ENCODE measurements at places on chromosomes 12 and 14. TPM values are rescaled to one million over a fixed set of nuclear protein-coding genes. Genes with fewer than 3 reads are reported as not detected.

- no peak for DNase-seq
- H3K4me1 ChIP-seq: no peaks in the 10 kb centered on the region
- no peak overlapping the region for H3K27ac ChIP-seq
- no peaks in the 10 kb centered on the region for H3K36me3 ChIP-seq
- no peak overlapping the region for H3K4me3 ChIP-seq
These were observed 82.5 kb downstream of the NT5DC3 start for GRCh38 chr12:103758310-103759089.

DNA sequence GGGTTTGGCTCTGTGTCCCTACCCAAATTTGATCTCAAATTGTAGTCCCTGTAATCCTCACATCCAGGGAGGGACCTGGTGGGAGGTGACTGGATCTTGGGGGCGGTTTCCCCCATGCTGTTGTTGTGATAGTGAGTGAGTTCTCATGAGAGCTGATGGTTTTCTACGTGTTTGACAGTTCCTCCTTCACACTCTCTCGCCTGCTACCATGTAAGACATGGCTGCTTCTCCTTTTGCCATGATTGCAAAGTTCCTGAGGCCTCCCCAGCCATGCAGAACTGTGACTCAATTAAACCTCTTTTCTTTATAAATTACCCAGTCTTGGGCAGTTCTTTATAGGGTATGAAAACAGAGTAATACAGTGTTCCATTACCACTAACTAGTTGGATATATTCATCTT is 10.3 kb upstream of the LRRC23 start:
- DNase-seq: no peak
- H3K4me1 ChIP-seq: peaks cover 14% of the 10 kb centered on the region
- H3K27me3 ChIP-seq: no peaks in the 10 kb centered on the region
- no peak overlapping the region for H3K27ac ChIP-seq
- H3K36me3 ChIP-seq: no peaks in the 10 kb centered on the region

GRCh38 chr12:50467439-50467838 is 37.3 kb upstream of the DIP2B start:
- no peak overlapping the region for H3K4me3 ChIP-seq
- no peak overlapping the region for H3K27ac ChIP-seq
- H3K4me1 ChIP-seq: no peaks in the 10 kb centered on the region
- H3K27me3 ChIP-seq: no peaks in the 10 kb centered on the region

DNA sequence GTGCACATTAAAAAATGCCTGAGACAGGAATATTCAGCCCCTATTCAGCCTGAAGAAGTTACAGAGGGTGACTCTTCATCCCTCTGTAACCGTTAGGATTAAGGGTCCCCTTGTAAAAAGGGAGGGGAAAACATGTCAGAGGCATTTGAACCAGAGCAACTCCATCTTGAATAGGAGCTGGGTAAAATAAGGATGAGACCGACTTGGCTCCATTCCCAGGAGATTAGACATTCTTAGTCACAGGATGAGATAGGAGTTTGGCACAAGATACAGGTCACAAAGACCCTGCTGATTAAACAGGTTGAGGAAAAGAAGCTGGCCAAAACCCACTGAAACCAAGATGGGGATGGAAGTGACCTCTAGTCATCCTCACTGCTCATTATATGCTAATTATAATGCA is 19.9 kb upstream of the MDM1 start:
- H3K4me3 ChIP-seq: no peak overlapping the region
- no peaks in the 10 kb centered on the region for H3K36me3 ChIP-seq
- DNase-seq: no peak
- peaks cover 46% of the 10 kb centered on the region for H3K4me1 ChIP-seq

GRCh38 chr12:7107636-7108002 is 1.4 kb downstream of the C1RL start:
- no peaks in the 10 kb centered on the region for H3K36me3 ChIP-seq
- peak overlapping the region; percentile 68 for H3K4me3 ChIP-seq
- no peak for DNase-seq
- peaks cover 17% of the 10 kb centered on the region for H3K4me1 ChIP-seq

GRCh38 chr12:47903927-47904712 is 674 bp downstream of the VDR start:
- no peaks in the 10 kb centered on the region for H3K36me3 ChIP-seq
- H3K27ac ChIP-seq: peak overlapping the region; percentile 6
- H3K4me3 ChIP-seq: peak overlapping the region; percentile 56

- no peak overlapping the region for H3K4me3 ChIP-seq
- no peak overlapping the region for H3K27ac ChIP-seq
These were observed 14.2 kb downstream of the RAP1B start for GRCh38 chr12:68624933-68625332.

DNA sequence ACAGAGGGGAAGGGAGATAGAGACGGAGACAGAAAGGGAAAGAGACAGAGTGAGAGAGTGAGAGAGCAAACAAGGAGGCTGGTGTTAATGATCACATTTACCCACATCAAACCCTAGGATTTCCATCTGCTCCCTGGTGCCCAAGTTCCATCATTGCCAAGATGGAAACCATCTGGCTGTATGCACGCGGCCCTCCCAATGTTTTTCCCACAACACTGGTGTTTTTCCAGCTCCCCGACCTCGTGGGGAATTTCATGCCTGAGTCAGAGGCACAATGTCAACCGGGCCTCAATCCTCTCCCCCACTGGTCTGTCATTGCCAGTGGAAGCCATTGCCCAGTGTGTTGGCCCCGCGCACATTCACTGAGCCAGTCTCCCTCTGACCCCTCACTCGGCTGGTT is 19.9 kb upstream of the BDKRB2 start:
- DNase-seq: no peak
- H3K36me3 ChIP-seq: no peaks in the 10 kb centered on the region
- no peak overlapping the region for H3K4me3 ChIP-seq
- H3K27ac ChIP-seq: peak overlapping the region; percentile 7

GRCh38 chr12:94261119-94261518 is 112.7 kb downstream of the PLXNC1 start:
- peak overlapping the region; percentile 86 for H3K27ac ChIP-seq
- H3K27me3 ChIP-seq: no peaks in the 10 kb centered on the region
- no peaks in the 10 kb centered on the region for H3K36me3 ChIP-seq

- no peak for DNase-seq
- H3K4me3 ChIP-seq: no peak overlapping the region
- no peak overlapping the region for H3K27ac ChIP-seq
These were observed 3.0 kb downstream of the SDSL start for GRCh38 chr12:113424915-113425823.

- H3K4me1 ChIP-seq: no peaks in the 10 kb centered on the region
- no peaks in the 10 kb centered on the region for H3K36me3 ChIP-seq
- H3K27ac ChIP-seq: no peak overlapping the region
- no peak for DNase-seq
- H3K27me3 ChIP-seq: no peaks in the 10 kb centered on the region
- no peak overlapping the region for H3K4me3 ChIP-seq
These were observed 64.9 kb downstream of the GPHN start for GRCh38 chr14:66572826-66573225.

GRCh38 chr14:104977681-104978653 is at the start of gene AHNAK2:
Gene AHNAK2 (minus strand): TSS chr14:104978374. CDS start chr14:104978237, 137 bp downstream.
- H3K4me1 ChIP-seq: peaks cover 79% of the 10 kb centered on the region
- no peaks in the 10 kb centered on the region for H3K36me3 ChIP-seq
- peak within 1 kb of the TSS; percentile 76 for H3K27ac ChIP-seq

DNA sequence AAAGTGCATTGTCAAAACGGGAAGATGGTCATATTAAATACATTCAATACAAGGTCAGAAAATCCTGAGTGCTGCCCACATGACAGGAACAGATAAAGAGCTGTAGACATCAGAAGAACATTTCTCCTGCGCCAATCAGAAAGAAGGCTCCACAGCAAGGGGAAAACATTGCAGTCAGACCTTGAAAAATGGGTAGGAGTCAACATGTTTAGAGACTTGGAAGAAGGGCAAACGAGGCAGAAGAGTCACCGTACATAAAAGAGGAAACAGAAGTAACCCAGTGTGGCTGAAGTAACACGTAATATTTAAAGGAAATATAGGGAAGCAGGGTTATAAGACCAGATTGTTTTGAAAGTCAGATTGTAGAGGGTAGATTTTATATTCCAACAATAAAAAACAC is 11.9 kb downstream of the SPPL3 start:
- H3K27ac ChIP-seq: no peak overlapping the region
- peaks cover 8% of the 10 kb centered on the region for H3K36me3 ChIP-seq
- peaks cover 26% of the 10 kb centered on the region for H3K4me1 ChIP-seq
- DNase-seq: no peak
- H3K27me3 ChIP-seq: no peaks in the 10 kb centered on the region

DNA sequence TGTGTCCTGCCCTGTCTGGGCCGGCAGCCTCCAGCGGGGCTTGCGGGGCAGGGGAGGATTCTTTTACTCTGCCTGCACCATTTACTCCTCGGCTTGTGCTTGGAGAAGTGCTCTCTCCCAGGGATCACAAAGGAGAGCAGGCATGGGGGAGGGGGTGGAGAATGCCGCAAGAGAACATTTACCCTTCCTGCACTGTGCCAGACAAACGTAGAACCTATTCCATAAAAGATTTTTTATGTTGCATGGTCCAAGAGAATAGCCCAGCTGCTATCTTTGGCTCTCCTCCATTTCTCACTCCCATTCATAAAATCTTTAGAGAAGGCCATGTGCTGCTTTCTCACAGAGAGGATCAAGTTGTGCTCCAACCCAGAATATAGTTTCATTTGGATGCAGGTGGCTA is 159.4 kb downstream of the SPTSSA start:
- no peak for DNase-seq
- H3K27me3 ChIP-seq: no peaks in the 10 kb centered on the region
- no peak overlapping the region for H3K4me3 ChIP-seq
- peaks cover 8% of the 10 kb centered on the region for H3K4me1 ChIP-seq
- no peaks in the 10 kb centered on the region for H3K36me3 ChIP-seq
- H3K27ac ChIP-seq: no peak overlapping the region

DNA sequence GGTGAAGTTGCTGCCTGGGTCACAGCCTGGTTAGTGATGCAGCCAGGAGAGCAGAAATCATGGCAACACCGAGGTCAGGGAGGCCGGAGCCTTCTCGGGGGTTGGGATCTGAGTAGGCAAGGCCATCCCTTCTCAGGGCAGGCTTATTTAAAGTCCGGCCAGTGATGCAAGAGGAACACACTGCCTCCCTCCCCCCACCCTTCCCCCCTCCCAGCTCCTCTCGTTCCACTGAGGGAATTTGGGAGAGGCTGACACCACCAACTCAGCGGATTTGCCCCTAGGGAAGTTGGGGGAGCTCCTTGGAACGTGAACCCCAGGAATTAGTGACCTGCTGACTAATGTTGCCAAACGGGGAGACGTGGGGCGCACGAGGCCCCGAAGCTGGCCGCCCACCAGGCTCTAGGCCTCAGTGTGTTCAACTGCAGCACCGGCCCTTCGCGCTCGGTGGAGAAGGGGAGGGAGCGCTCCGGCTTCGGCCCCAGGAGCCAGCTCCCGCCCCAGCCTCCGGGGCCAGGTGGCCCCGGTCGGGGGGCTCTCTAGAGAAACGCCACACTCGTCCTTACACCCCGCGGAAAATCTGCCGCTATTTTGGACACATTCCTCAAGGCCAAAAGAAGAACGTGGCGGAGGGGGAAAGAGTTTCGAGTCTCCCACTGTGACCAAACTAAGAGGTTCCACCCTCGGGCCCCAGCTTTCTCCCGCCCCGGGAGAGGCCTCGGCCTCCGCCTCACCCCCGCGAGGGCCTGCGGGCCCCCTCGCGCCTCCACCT is 1.6 kb downstream of the CTDSP2 start:
- peaks cover 57% of the 10 kb centered on the region for H3K4me1 ChIP-seq
- peak overlapping the region; percentile 84 for H3K4me3 ChIP-seq
- peak overlapping the region; percentile 100 for H3K27ac ChIP-seq
- DNase-seq: no peak
- no peaks in the 10 kb centered on the region for H3K27me3 ChIP-seq
- H3K36me3 ChIP-seq: no peaks in the 10 kb centered on the region

DNA sequence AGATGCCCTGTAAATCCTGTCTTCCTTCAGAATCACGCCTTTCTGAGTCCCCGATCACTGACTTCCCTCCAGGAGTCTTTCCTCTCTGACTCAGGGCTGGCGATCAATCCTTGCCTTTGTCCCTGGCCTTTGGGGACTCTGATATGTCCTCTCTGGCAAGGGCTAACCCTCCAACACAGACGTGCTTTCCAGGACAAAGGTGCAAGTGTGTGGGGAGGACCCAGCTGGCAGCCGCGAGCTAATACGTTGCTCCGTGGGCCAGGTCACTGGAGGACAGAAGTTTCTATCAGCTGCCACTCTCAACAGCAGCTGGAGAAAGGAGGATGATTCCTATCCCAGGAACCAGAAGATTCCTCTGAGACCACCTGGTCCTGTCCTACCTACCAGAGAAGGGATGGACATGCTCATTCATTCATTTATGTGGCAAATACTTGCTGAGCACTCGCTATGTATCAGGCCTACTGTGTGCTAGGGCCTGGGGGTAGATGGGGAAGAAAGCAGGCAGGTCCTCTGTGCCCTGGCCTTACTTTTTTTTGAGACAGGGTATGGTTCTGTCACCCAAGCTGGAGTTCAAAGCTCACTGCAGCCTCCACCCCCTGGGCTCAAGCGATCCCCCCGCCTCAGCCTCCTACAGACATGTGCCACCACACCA is 8.5 kb upstream of the SCARB1 start:
- H3K4me1 ChIP-seq: no peaks in the 10 kb centered on the region
- H3K36me3 ChIP-seq: no peaks in the 10 kb centered on the region
- no peak overlapping the region for H3K4me3 ChIP-seq
- H3K27ac ChIP-seq: no peak overlapping the region

GRCh38 chr12:49864798-49865090 is 21.8 kb upstream of the BCDIN3D start:
- H3K36me3 ChIP-seq: no peaks in the 10 kb centered on the region
- no peak overlapping the region for H3K27ac ChIP-seq
- peaks cover 3% of the 10 kb centered on the region for H3K27me3 ChIP-seq
- peaks cover 28% of the 10 kb centered on the region for H3K4me1 ChIP-seq
- DNase-seq: no peak
- no peak overlapping the region for H3K4me3 ChIP-seq

DNA sequence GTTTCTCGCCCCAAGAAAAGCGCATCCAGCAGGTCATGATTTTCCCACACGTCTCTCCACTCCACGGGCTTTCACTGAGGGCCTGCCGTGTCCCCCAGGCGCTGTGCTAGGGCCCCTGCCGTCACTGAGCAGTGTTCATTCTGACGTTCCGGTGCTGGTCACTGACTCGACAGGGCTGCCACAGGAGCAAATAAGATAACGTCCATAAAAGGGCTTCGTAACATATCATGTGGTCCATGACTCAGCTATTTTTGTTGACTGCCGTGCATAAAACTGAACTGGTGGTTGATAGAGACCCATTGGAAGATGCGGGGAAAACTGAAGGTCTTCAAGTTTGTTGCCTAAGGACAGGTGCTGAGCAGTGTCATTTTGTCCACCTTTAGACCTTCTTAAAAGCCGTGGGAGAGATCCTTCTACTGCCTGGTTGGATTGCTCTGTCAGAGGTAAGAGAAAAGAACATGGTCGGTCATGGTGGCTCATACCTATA is 46.3 kb downstream of the ADGRD1 start:
- H3K27me3 ChIP-seq: no peaks in the 10 kb centered on the region
- H3K4me1 ChIP-seq: no peaks in the 10 kb centered on the region
- H3K27ac ChIP-seq: no peak overlapping the region
- H3K4me3 ChIP-seq: no peak overlapping the region
- H3K36me3 ChIP-seq: peaks cover 20% of the 10 kb centered on the region

The NIN gene
- total RNA-seq: 38.8 TPM

The VRTN gene
- not detected for total RNA-seq

The FGF23 gene
- not detected for total RNA-seq

The DPPA3 gene
- total RNA-seq: not detected

The ERBB3 gene
- 13.9 TPM for total RNA-seq

The RAD9B gene
- 0.98 TPM for total RNA-seq
